ENCODE measurements at places on chromosomes 5 and 9. TPM values are rescaled to one million over a fixed set of nuclear protein-coding genes. Genes with fewer than 3 reads are reported as not detected.

PHF24 gene
- 0.16 TPM for total RNA-seq

INSL4 gene
- total RNA-seq: not detected

GRCh38 chr5:160116991-160117390 lies 2.3 kb downstream of the PWWP2A start:
- no peak for DNase-seq

GRCh38 chr9:97564291-97565175 lies 63.1 kb downstream of the TMOD1 start:
- DNase-seq: peak; percentile 83

GRCh38 chr9:90815944-90816357 lies 14.3 kb downstream of the SYK start:
- DNase-seq: no peak

- no peak for DNase-seq
These were observed 7.2 kb upstream of the SFXN1 start for GRCh38 chr5:175471196-175471595.

- no peak for DNase-seq
These were observed 27.2 kb downstream of the PSD2 start for GRCh38 chr5:139822553-139823425.

GRCh38 chr9:89179540-89179894 lies 899 bp upstream of the SHC3 start:
- peak; percentile 77 for DNase-seq

DNA sequence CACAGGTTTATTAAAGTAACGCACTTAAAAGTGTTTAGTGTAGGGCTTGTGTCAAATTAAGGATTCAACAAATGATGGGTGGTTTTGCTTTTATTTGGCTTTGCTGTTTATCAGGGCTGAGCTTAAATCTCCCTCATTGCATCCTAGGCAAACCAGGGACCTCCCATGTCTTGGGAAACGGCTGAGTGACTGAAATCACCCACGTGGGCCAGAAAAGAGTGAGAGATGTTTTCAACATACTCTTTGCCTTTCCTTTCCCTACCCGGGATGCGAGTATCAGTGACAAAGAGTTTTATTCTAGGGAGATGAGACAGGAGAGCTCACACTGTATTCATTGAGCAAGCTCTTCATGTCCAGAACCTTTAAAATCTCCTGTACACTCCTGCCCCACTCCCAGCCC lies 23.3 kb downstream of the KCNMB1 start:
- DNase-seq: no peak

DNA sequence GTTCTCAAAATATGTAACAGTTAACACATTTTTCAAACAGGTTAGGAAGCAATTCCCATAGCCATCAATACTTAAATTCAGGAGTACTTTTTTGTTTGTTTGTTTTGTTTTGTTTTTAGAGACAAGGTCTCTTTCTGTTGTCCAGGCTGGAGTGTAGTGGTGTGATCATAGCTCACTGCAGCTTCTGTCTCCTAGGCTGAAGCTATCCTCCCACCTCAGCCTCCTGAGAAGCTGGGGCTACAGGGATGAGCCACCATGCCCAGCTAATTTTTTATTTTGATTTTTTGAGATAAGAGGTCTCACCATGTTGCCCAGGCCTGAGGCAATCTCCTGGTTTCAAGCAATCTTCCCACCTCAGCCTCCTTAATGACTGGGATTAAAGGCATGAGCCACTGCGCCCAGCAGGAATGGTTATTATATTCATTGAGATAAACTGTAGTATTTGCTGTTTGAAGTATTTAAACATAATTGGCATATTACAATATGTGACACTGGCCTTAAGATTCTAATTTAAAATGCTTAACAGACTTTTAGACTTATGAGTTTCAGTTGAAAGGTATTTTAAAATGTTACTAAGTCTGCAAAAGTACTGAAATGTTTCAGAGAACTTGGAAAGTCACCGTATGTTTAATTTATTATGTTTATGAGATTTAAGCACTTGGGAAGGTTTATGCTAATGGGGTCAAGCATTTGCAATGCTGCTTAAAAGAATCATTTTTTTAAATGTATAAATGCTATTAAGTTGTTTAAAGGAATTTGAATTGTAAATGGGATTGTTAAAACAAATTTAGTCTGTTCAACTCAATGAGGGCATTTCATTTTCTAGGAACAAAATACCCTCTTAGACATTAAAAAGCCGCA lies 17.0 kb downstream of the UTP15 start:
- DNase-seq: no peak

- DNase-seq: no peak
These were observed 32.7 kb upstream of the KCNMB1 start for GRCh38 chr5:170421826-170422225.

- no peak for DNase-seq
These were observed 72.2 kb downstream of the ANKRD55 start for GRCh38 chr5:56160723-56161438.

Data from fibroblast of the aortic adventitia (primary cell).